ENCODE measurements at places on chromosomes 2 and 18.

GRCh38 chr2:180325416-180326120, 318.5 kb upstream of the CWC22 start:
- DNase-seq = peak; percentile 18

GRCh38 chr2:196176142-196176738, 4.9 kb upstream of the STK17B start:
- DNase-seq = no peak

DNA sequence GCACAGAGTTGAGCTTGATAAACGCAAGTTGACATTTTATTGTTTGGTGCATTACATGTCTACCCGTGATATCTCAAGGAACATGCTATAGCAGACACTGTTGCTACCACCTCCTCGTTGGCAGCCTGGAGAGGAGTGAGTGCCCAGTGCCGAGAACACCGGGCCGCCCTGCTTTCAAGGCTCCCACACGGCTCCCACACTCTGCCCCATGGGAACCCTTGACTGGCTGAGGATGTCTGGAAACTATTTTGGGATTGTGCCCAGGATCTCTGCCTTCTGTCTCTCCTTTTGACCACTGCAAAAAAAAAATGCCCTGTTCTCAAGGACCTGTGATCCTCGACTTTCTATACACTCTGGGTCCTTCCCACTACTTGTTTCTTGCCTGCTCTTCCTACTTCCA, 21.1 kb downstream of the TET3 start:
- no peak for DNase-seq

GRCh38 chr2:215324811-215325210, 13.0 kb downstream of the ATIC start:
- DNase-seq = no peak

GRCh38 chr18:36095936-36096519, 28.7 kb upstream of the RPRD1A start:
- DNase-seq = peak; percentile 15

DNA sequence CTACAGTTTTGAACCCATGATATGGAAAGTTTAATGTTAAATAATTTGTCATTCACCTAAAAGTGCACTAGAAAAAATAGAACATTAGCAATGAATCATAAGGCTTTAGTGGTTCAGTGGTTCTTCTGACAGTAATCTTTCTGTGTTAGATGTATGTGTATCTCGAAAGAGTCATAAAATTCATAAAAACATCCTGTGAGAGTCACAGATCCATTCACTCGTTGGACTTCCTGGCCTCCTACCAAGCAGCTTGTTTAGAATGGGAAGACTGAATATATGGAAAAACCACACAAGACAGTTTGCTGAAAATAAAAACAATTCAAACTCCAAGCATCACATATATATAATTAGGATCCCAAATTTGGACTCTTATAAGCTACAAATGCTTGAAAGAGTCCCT, 34.8 kb downstream of the ADNP2 start:
- DNase-seq = no peak

DNA sequence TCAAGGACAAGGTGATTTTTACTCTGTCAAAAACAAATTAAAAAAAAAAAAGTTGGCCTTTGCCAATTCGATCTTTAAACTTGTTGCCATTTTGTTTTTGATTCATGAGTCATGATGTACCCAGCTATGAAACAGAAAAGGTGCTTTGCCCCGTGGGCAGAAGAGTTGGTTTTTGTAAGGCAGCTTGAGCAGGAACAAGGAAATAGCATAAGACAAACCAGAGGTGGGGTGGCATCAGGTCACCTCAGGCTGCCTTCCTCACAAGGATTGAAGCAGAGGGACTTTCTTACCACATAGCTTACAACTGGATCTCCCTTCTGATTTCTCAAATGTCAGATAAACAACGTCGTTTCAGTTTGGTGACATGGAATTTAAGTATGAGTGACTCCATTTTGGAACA, 123.8 kb downstream of the ARL4C start:
- DNase-seq = no peak

GRCh38 chr18:9392726-9393125, 58.2 kb downstream of the TWSG1 start:
- no peak for DNase-seq

GRCh38 chr2:45567974-45568789, 42.9 kb downstream of the SRBD1 start:
- DNase-seq = no peak

DNA sequence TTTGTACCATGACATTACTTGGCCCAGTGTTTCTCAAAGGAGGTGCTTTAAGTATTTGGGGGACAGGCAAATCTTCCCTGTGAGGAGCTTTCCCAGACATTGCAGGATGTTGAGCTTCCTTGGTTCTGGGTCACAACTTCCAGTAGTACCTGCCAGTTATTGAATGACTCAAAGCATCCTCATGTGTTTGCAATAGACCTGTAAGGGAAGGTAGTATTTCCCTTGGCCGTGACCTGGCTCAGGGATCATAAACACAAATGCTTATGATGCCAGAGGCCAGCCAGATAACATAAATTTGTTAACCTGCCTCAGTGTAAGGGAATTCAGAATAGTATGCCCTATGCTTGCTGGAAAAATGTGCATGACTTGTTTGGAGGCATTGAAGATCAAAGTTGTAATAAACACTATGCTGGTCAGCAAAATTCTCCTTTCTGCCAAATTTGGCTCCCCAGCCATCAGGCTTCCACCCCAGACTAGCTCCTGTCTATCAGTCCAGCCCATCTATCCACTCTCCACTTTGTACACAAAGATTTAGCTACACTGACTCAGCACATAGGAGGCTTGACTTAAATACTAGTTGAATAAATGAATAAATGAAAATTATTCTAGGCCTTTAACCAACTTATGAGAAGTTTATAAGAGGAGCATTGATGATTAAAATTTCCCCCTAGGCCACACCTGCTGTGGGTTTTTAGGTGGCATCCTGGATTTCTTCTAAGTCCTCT, 102.0 kb upstream of the EFEMP1 start:
- no peak for DNase-seq

- no peak for DNase-seq
Measured at GRCh38 chr2:173397539-173397938, 42.9 kb downstream of the CDCA7 start.

- no peak for DNase-seq
Measured at GRCh38 chr2:221205103-221205673, 366.9 kb downstream of the EPHA4 start.

- no peak for DNase-seq
Measured at GRCh38 chr2:73386342-73386868, 769 bp downstream of the ALMS1 start.

DNA sequence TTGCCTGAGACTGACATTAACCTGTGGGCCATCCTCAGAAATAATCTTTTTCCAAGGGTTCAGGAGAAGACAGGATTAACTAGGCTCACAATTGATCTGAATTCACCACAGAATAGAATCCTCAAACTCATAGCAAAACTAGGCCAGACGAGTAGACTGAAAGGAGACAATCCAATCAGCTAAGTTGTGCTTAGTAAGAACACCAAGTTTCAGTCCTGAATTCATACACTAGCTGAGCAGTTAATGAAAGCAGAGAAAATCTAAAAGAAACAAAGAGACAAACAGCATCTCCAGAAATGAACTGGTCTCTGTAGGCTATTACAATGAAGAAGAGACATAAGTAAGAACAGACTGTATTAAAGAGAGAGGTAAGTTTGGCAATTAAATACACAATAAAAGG, 89.5 kb downstream of the GORASP2 start:
- no peak for DNase-seq

DNA sequence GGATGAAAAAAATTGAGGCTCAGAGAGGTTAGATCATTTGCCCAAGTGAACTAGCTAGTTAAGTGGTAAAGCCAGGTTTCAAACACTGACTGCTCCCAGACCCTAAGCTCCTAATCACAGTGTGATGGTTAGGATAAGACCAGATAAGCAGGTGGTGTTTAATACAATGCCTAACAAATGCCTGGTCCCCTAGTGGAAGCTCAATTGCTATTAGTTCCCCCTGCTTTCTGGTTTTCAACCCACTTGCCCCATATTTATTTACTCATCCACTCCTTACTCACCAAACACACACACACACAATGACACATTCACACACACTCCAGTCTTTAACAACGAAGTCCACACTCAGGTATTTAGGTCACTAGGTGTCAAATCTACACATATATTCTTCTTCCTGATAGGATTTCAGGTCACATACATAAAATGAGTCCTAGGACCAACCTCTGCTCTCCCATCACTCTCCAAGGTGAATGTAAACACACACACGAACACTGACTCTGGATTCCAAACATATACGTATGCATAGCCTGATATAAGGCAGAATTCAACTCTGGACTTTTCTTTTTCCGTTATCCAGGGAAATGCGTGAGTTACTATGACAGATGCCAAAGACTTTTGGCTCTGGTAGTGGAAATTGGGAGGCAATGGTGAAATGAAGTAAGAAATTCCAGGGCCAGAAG, 73.6 kb upstream of the TSPYL6 start:
- DNase-seq = peak; percentile 9

- DNase-seq = no peak
Measured at GRCh38 chr2:240877460-240878340, 9.1 kb downstream of the AGXT start.

GRCh38 chr2:73837847-73838585, 9.3 kb downstream of the STAMBP start:
- DNase-seq = no peak

GRCh38 chr2:3368261-3368722, 9.3 kb downstream of the EIPR1 start:
- DNase-seq = no peak

DNA sequence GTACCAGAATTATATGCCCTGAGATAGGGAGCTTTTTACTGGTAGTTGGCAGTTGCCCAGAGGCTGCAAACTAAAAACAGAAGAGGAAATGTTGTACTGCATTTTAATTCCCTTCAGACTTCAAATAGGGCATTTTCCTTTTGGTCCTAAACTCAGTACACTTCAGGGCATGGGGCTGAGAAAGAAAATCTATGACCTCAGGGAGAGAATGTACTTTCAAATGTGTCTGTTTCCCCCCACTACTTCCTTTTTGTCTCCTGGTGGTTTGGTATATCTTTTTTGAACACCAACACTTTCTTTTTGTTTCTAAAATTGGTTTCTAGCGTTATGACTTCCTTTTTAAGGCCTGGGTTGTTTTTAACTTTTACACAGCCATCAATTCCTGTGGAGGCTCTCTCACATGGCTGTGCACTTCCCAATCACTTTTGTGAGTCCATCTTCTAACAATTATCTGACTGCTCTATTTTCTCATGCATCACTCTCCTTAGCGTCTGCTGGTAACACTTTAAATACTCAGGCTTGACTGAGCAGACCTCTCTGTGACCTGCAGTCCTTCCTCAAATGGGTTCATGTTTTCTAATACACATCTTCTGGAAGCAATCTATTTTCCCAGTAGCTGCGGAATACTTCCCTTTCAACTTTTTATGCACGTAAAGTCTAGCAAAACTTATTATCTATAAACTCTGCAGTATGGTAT, 596.0 kb downstream of the LRP1B start:
- no peak for DNase-seq

GRCh38 chr18:34773961-34774766, 64.1 kb downstream of the DTNA start:
- DNase-seq = no peak

- DNase-seq = no peak
Measured at GRCh38 chr2:108908713-108909070, 80.3 kb downstream of the EDAR start.

DNA sequence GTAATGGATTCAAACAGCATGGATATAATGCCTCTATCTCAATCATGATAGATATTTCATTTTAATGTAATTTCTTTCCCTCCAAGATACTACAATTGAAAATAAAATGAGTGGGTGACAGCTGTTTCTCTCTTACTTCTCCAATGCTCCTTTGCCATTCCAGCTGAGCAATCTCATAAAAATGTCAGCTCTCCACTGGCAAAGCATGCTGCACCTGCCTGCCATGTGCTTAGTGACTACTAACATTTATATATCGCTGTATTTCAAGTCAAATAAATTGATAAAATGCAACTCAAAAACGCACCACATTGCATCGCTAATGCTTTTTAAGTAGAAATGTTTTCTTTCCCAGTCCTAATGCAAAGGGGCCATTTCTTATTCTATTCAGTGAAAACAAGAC, 1093.9 kb downstream of the CBLN2 start:
- no peak for DNase-seq

GRCh38 chr2:69731147-69731970, 10.6 kb upstream of the ANXA4 start:
- DNase-seq = no peak

DNA sequence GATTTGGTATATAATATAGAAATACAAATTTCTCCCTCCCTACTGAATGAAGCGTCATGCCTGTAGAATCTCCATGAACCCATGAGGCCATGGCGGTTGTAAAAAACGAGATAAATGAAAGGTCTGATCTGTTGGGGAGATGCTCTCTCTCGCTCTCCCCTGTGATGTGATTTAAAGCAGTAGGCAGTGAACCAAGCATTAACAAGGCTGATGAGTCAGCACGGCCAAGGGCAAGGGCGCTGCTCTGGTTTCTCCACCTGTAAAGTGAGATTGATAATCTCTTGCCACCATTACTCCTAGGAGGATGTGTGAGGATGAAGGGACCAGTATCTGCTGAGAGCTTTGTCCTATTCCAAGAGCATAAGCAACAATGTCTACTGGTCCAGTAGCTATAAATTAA, 553.3 kb downstream of the CMPK2 start:
- DNase-seq = no peak

Data from left renal pelvis (tissue), 4 donors.